ENCODE measurements at places on chromosomes 2 and 18. TPM values are rescaled to one million over a fixed set of nuclear protein-coding genes. Genes with fewer than 3 reads are reported as not detected.

The MALL gene
- 2.4 TPM for total RNA-seq

The B4GALT6 gene
- total RNA-seq, result 18.0 TPM

The GRB14 gene
- total RNA-seq, result 9.0 TPM

- no peak for DNase-seq
Measured at GRCh38 chr18:45386041-45386655, 229.1 kb upstream of the SLC14A2 start.

DNA sequence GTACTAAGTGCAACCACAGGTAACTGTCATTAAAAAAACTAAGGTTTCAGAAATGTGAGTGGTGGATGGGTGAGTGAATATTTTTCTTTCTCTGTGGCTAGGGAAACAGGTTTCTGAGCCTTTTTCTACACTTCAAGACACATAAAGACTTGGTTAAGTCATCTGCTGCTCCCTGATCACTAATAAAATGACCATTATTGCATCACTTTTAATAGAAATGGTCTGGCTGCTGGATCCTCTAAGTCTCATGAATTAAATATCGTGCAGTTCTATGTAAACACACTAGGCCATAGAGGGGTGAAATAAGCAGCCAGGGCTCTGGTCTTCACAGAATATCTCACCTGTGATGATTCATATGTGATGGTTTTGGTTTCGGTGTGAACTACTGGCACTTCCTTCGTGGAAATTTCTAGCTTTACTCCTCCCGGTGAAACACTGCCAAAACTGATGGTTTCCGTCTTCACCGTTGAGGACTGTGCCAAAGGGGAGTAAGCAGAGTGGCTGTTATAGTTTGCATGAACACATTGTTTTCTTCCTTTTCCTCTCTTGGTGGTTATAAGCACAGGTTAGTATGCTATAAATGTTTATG, 100.4 kb upstream of the ZBTB14 start:
- DNase-seq, result no peak

- no peak for DNase-seq
Measured at GRCh38 chr18:63160172-63160995, 159.2 kb downstream of the BCL2 start.

- DNase-seq, result no peak
Measured at GRCh38 chr2:158740127-158740526, 55.0 kb upstream of the DAPL1 start.

GRCh38 chr2:97781981-97782380, 68.6 kb downstream of the ZAP70 start:
- DNase-seq, result peak; percentile 10

- DNase-seq, result no peak
Measured at GRCh38 chr2:105224444-105224843, 17.1 kb upstream of the GPR45 start.

DNA sequence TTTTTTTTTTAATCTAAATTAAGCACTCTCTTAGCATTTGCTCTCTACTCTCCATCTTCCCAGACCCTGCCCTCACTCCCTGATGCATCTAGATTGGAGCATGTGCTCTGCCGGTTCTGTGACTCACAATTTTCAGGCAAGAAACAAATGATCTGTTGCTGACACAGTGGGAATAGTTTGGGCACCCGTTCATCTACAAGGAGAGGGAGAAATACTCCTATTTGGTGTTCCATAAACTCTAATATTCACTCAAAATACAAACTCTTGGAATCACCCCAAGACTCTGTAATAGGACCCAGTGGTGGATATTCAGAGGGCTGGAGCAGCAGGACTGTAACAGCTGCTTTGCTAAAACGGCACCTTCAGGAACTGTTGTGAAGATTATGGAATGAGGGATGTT, 37.1 kb upstream of the LINC00305 start:
- no peak for DNase-seq

GRCh38 chr2:37506407-37507050, 162.1 kb downstream of the QPCT start:
- DNase-seq, result no peak

All from cerebellum (tissue), 4 donors.